ENCODE measurements at places on chromosomes 2 and 18.

DNA sequence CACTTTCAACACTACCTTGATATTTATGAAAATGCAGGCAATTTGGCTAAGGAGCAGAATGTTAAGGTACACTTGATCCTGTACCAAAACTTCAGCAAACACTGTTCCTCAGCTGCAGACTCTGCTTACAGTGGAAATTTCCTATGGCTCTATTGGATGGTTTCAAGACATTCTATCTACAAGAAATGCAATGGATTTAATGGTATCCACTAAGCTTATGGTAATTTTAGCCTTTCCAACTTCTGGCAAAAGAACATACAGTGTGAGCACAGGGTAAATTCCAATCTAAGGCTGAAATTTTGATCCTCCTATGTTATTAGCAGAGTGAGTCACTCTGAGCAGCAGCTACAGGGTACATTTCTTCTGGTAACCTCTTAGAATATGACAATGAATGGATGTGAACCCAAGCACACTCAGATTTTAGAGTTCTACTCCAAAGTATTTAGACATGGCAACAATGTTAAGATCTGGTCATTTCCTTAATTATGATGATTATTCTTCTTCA, 361.8 kb upstream of the PIK3C3 start:
- no peak for DNase-seq

GRCh38 chr2:225764346-225764745, 364.8 kb downstream of the NYAP2 start:
- no peak for DNase-seq

DNA sequence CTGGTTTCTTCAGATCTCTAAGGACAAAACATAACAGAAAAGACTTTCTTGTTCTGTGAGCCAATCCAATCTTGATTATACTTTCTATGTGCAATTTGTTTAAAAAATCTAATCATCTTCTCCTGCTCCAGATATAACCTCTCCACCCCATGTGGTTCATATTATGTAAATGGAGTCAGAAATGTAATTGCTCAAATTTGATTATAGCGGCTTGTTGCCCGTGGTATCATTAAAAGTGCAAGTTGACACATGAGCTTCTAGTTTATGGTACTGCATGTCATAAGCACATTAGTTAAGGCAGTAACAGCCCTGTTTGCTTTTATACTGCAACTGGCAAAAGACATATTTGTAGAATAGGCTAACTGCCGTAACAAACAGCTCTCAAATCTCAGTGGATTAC, 715.1 kb upstream of the CDH7 start:
- no peak for DNase-seq

- no peak for DNase-seq
These were observed 288.3 kb upstream of the FN1 start for GRCh38 chr2:215724146-215724545.

DNA sequence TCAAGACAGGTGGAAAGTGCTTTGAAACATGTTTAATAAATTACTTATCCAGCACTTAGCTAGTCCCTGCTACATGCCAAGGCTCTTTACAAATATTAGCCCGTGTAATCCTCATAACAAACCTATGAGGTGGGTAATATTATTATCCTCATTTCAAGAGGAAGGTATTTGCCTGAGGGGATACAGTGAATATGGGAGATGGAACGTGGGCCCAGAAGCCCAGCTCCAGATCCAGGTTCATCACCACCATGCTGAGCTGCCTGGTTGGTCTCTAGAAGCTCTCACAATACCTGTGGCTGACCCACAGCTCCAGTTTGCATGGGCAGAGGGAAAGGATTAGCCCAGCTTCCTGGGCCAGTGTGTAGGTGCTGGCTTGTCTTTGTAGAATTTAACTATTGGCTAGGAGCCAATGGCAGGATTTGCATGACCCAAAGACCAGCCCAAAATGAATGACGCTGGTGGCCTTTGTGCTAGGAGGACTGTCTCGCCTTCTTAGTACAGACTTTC, 61.6 kb upstream of the ATP8B1 start:
- no peak for DNase-seq

DNA sequence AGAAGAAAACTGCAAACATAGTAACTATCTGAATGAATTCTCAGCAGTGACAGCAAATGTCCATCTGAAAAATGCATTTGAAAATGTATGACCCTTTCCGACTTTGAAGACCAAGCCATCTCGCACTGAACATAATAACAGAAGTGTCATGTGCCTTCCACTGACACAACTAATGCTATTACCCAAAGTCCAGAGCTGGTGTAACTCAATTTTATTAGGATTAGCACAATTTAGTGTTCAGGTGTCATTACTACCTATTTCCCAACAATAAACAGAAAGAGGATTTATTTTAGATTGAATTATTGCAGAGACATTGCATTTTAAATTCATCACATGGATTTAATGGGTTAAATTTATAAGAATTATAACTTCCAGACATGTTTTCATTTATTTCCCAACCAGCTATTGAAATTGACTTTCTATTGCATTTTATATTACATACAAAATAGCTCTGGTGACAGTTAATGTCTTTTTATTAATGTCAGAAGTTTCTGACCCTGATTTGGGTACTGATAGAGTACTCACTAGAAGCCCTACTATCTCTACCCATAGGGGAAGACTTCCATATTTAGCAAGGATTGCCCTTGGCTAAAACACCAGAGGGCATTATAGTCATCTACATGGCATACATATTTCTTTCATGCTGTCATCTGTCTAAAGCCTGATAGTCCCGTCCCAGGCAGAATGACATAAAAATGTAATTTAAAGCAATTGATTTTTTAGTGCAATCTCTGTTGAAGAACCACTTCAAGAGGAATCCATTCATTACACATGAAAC, 7.0 kb upstream of the STK39 start:
- DNase-seq: no peak

DNA sequence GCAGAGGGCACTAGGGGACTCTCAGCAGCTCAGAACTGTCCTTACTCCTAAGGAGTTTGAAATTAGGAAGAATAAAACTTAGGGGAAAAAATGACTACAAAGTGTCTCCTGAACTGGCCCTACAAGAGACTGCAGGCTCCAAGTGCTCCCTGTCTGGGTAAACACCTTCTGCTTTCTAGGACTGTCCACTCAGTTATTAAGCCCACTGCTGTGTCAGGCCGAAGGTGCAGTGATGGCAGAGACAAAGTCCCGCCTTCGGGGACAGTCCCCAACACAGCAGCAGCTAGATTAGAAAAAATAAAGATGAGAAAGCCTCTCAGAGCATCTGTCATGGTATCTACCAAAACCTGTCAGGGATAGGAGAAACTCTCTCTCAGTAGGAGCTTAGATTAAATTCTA, 28.3 kb downstream of the TWIST2 start:
- DNase-seq: no peak
